Left lung (tissue), 14 donors: ENCODE measurements at places on chromosomes 13 and 19. TPM values are rescaled to one million over a fixed set of nuclear protein-coding genes. Genes with fewer than 3 reads are reported as not detected.

ZNF793 gene
- polyA plus RNA-seq: 39.2 TPM

GRCh38 chr13:22387899-22388298 is 717.0 kb downstream of the FGF9 start:
- no peak for DNase-seq

IGFL1 gene
- polyA plus RNA-seq: not detected

GRCh38 chr19:35729763-35730162 is 12.0 kb downstream of the KMT2B start:
- DNase-seq: no peak

TEKTIP1 gene
- polyA plus RNA-seq: 4.6 TPM

TMEM238 gene
- polyA plus RNA-seq: 0.75 TPM

- DNase-seq: no peak
Measured at GRCh38 chr19:4197625-4198466, 15.4 kb downstream of the ANKRD24 start.

ZNF723 gene
- polyA plus RNA-seq: not detected

DNA sequence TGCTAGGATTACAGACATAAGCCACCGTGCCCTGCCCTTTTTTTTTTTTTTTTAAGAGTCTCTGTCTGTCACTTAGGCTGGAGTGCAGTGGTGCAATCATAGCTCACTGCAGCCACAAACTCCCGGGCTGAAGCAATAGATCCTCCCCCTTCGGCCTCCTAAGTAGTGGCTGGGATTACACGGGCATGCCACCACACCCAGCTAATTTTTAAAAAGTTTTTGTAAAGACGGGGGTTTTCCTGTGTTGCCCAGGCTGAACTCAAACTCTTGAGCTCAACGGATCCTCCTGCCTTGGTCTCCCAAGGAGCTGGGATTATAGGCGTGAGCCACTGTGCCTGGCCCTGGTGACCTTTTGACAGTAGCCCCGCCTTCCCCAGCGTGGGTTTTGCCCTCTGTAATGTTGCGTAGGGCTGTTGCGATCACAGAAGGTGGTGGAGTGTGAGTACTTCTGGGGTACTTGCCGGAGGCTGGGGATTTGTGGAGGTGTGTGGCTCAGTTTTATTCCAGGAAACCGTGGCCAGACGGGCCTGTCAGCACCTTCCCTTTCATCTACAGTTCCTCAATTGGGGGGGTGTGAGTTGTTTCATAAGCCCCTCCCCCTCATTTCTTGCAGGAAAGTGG is 11.6 kb upstream of the RETN start:
- no peak for DNase-seq

DNA sequence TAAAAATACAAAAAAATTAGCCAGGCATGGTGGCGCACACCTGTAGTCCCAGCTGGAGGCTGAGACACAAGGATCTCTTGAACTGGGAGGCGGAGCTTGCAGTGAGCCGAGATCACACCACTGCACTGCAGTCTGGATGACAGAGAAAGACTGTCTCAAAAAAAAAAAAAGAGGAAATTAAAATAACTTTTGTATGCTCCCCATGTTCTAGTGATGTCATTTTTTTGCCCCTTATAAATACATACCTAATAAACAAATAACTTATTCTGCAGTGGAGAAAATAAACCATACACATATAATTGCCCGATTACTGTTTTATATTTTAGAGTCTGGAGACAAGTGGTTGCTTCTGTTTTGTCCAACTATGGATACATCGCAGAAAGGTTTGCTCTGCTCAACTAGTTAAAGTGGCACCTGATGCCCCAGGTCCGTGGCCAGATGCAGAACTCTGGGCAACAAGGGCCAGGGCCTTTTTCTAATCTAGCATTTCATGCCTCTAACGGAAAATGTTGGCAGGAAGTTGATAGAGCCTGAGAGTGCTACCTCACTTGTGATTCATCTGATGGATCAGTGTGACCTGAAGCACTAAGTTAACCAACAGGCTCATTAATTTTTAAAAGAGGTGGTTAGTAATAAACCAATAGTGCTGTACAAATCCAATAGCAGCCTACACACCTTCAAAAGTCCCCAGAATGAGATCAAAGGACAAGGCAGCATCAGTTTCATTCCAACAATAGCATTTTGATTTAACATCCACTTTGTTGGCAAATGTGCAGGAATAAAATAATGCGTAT is 18.8 kb downstream of the UBE2L5 start:
- no peak for DNase-seq

GRCh38 chr13:111265006-111265700 is 55.3 kb upstream of the TEX29 start:
- DNase-seq: no peak

DNA sequence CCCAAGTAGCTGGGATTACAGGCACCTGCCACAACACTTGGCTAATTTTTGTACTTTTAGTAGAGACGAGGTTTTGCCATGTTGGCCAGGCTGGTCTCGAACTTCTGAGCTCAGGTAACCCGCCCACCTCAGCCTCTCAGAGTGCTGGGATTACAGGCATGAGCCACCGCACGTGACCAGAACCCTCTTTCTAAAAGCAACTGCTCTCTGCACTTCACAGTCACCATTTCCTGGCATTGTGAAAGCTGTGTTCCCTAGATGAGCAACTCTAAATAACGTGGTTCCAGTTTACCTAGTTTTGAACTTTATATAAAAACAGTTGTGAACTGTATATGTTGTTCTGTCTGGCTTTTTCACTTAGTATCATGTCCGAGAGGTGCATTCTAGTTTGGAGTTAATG is 152.9 kb downstream of the SIPA1L3 start:
- DNase-seq: no peak

METTL21C gene
- 0.13 TPM for polyA plus RNA-seq

- no peak for DNase-seq
Measured at GRCh38 chr19:1650650-1651567, 1.5 kb downstream of the TCF3 start.
